Esophagus muscularis mucosa (tissue), 4 donors: ENCODE measurements at places on chromosomes 1 and 21.

- DNase-seq: no peak
Measured at GRCh38 chr1:67832737-67833601, at the start of gene GNG12. Gene GNG12 (minus strand): TSS chr1:67833467. CDS start chr1:67707686, 125,781 bp downstream.

DNA sequence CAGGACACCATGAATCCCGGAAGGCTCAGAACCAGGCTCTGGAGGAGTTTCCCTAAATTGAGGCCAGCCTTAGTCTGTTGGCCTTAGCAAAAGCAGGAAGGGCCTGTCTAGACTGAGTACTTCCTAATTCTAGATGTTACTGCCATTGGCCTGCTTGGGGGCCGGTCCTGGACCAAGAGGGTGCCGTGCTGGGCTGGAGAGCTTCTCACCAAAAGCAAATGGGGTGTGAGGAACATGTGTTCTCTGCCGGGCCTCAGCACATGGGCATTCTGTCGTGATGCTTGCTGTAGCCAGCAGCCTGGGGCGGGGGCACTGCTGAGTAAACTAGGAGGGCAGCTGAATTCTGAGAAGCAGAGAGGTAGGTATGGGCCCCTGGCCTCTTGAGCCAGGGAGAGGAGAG, 35.7 kb upstream of the MAN1C1 start:
- DNase-seq: no peak

- no peak for DNase-seq
Measured at GRCh38 chr1:99180915-99181314, 83.4 kb upstream of the PLPPR4 start.

GRCh38 chr1:196517193-196517592, 91.0 kb downstream of the KCNT2 start:
- no peak for DNase-seq

DNA sequence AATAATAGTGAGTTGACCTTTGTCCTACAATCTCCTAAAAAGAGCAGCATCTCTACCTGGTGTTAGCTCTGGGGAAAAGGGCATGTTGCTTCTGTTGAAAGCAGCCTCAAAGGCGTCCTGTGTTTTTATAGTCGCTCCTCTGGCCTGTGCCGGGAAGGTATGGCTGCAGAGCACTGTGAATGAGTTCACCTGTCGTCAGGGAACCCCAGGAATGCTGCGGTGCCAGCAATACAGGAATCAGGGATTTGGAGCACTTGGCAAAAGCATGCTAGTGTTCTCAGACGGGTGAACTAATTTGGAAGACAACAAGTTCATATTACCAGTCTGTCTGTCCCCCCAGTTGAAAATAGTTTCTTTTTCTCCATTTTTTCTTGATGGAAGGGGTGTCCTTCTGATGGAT, 60.3 kb upstream of the PGD start:
- DNase-seq: no peak

GRCh38 chr1:94125551-94126514, 4.9 kb upstream of the ABCA4 start:
- DNase-seq: peak; percentile 60

DNA sequence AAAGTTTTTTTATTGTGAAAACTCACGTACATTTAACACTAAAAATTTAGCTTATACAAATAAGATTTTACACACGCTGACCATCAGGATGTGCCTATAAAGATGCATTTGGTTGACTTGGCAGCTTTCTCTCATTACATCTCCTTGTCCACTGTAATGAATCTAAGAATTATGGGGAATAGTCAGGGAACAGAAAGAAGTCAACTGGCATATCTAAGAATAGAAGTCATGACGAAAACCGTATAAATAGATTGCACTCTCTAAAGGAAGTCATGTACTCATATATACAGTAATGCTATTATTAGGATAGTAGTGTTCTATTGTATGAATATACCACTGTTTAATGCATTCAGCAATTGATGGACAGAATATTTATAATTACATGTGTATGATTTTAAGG, 575.8 kb upstream of the B3GALT2 start:
- DNase-seq: no peak

- no peak for DNase-seq
Measured at GRCh38 chr1:184533049-184533448, 146.2 kb downstream of the C1orf21 start.
